Activated CD8-positive, alpha-beta T cell treated with anti-CD3 and anti-CD28 coated beads, Interleukin-2, amount 10 ng/mL, durations not matched to agents 7 days and 5 days (primary cell): ENCODE measurements at places on chromosomes 3 and 15. TPM values are rescaled to one million over a fixed set of nuclear protein-coding genes. Genes with fewer than 3 reads are reported as not detected.

DNA sequence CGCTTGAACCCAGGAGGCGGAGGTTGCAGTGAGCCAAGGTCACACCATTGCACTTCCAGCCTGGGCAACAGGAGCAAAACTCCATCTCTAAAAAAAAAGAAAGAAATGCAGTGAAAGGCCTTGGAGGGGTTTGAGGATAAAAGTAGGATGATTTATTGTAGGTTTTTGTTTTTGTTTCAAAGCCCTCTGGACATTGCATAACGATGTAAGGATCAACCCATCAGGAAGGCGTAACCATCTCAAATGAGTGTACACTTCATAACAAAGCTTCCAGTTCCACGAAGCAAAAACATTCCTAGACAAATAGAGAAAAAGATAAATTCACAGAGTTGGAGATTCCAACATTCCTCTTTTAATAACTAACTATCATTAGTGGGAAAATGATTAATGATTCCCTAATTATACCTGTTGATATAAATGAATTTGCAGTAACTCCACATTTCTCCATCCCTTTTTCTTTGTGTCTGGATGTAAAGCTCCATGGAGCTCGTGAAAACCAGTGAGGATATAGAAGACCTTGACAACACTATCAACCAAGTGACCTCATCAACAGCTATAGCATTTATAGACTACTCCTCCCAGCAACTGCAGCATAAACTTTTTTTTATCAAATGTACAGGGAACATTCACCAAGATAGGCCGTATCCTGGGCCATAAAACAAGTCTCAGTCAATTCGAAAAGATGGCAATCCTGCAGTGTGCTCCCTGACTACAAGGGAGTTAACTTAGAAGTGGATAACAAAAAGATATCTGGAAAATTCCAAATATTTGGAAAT is 48.7 kb upstream of the PPP4R2 start:
- H3K27me3 ChIP-seq = no peaks in the 10 kb centered on the region
- no peak overlapping the region for H3K27ac ChIP-seq
- H3K4me1 ChIP-seq = peaks cover 27% of the 10 kb centered on the region

DNA sequence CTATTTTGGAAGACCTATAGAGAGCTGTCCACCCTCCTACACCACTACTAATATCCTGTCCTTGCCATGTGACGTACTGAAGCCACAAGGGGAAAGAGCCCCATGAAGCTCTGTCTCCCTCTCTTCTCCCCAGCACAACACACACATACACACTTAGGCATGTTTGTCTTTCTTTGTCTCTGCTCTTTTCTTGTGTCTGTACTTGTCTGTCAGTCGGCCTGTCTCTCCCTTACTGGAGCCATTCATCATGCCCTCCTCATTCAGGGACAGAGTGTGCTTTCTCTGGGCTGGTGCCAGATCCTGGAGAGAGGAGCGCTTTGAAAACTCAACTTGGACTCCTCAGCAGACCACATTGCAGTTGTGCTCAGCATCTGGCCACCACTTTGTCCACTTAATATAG is 47.6 kb downstream of the PSMD6 start:
- H3K36me3 ChIP-seq = peaks cover 50% of the 10 kb centered on the region
- H3K27me3 ChIP-seq = no peaks in the 10 kb centered on the region
- peaks cover 84% of the 10 kb centered on the region for H3K4me1 ChIP-seq
- peak overlapping the region; percentile 4 for H3K27ac ChIP-seq
- no peak for DNase-seq

DNA sequence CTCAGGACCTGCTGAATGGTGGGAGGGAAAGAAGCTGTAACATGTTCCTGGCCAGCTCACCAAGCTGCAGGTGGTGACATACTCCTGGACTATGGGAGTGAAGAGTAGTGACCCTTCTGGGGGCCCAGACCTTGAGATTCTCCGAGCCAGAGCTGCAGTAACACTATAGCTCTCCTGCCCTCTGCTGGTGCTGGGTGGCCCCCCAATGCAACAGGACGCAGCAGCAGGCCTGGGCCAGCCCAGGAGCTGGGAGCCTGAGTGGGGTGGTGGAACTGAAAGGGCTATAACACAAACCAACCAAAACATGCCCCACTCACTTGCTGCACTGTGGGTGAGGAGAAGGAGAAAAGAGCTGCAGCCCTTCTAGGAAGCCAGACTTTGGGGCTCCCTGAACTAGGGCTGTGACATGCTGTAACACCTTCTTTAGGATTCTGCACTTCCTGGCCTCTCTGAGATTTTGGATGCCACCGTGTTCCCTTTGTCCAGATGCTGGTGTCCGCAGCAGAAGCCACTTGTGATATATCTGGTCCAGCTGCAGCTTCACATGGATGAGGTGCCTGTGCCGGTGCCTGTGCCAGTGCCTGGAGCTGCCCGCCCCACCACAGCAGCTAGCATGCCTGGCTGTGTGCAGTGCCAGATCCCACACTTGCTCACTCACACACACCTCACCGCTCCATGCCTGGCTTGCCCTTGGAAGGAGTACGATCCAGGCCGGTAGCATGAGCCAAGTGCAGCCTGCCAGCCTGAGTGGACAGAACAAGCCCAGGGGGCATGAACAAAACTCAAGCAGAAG is 636.8 kb upstream of the KCNMB2 start:
- H3K4me1 ChIP-seq = no peaks in the 10 kb centered on the region
- no peak overlapping the region for H3K27ac ChIP-seq
- peaks cover 2% of the 10 kb centered on the region for H3K36me3 ChIP-seq
- no peak overlapping the region for H3K4me3 ChIP-seq
- no peaks in the 10 kb centered on the region for H3K27me3 ChIP-seq

GRCh38 chr3:188900421-188900951 is 271.3 kb upstream of the TPRG1 start:
- no peak for DNase-seq
- H3K27me3 ChIP-seq = peaks cover 3% of the 10 kb centered on the region
- H3K27ac ChIP-seq = no peak overlapping the region
- no peaks in the 10 kb centered on the region for H3K4me1 ChIP-seq

GRCh38 chr3:183824761-183825455 is 469 bp downstream of the MAP6D1 start:
- H3K4me1 ChIP-seq = peaks cover 10% of the 10 kb centered on the region
- H3K27me3 ChIP-seq = peaks cover 3% of the 10 kb centered on the region
- peak; percentile 34 for DNase-seq
- H3K36me3 ChIP-seq = peaks cover 3% of the 10 kb centered on the region
- H3K4me3 ChIP-seq = peak overlapping the region; percentile 70

Gene NR2F2
- total RNA-seq = not detected
